ENCODE measurements at places on chromosomes 3 and 15.

DNA sequence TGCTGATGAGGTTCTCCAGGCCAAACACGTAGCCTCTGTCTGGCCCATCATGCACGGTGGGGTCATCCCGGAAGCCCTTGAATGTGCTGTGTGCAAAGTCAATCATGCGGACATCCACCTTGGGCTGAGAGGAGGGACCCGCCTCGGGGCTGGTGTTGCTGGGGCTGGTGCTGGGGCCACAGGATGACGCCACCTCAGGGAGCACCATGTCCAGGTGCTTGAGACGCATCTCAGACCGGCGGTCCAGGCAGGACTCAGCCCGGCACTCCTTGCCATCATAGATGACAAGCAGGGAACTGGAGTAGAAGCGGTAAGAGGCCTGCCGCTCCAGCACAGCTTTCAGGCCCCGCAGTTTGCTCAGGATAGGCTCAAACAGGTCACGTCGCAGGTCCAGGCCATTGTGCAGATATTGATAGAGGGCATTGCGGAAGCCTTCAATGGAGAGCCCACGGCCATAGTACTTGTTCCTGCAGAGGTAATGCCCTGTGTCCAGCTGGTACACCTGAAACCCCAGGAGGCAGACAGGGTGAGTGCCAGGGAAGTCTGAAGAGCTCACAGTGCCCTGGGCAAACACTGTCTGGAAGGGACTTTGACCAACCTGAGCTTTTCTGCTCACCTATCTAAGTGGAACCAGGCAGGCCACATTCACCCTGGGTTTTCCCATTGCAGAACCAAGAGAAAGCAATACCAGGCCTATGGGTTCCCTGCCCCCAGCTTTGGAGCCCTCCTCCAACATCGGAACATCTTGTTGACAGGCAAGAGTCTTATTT lies 3.6 kb upstream of the GMPPB start:
- DNase-seq = no peak

- no peak for DNase-seq
Observed at GRCh38 chr15:72092006-72092405, 25.9 kb downstream of the MYO9A start.

DNA sequence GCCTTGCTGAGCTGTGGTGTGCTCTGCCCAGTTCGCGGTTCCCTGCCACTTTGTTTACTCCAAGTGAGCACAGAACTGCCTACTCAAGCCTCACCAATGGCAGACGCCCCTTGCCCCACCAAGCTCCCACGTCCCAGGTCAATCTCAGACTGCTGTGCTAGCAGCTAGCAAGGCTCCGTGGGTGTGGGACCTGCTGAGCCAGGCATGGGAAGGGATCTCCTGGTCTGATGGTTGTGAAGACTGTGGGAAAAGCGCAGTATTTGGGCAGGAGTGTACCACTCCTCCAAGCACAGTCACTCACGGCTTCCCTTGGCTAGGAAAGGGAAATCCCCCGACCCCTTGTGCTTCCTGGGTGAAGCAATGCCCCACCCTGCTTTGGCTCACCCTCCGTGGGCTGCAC lies 45.0 kb downstream of the SLC12A6 start:
- DNase-seq = no peak

GRCh38 chr3:150747886-150748683 lies 14.9 kb downstream of the SIAH2 start:
- no peak for DNase-seq

GRCh38 chr3:94481226-94481898 lies 418.5 kb downstream of the NSUN3 start:
- DNase-seq = no peak

DNA sequence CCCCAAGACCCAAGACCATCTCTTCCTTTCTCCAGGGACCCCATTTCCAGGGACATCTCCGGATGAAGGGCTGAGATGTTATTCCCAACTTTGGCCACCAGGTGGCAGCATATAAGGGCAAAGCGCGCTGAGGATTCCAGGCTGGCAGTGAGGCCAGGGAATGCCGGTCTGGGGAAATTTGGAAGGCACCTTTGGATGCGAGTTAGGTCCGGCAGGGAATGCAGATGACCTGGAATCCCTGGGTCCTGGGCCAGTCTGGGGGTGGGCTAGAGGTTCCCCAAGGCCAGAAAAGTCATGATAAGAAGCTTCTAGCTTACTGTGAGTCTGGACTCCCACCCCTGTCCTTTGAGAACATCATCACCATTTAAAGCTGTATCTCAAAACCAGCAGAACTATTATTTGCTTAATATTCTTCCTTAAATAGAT lies 1.6 kb upstream of the CHST13 start:
- DNase-seq = peak; percentile 8

DNA sequence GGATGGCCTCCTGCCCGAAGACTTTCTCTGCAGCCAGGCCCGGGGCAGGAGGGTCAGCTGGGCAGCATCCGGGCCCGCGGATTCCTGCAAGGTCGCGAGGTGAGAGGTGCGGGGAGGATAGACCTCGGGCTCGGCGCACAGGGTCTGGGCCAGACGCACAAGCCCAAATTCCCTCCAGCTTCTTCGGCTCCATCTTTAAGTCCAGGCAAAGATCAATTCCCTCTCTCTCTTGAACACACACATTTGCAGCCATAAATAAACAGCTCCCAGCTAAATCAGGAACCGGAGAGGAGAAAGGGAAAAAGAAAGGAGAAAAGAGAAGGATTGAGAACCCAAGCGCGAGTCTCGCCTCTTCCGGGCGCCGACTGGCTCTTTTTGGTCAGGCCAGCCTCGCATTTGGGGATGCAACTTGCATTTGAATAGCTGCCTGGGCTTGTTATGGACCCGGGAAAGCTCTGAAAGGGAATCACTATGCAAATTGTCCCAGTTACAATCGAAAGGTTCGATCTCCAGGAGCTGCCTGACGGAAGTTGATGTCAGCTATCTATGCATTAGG lies 14.5 kb upstream of the ONECUT1 start:
- no peak for DNase-seq

DNA sequence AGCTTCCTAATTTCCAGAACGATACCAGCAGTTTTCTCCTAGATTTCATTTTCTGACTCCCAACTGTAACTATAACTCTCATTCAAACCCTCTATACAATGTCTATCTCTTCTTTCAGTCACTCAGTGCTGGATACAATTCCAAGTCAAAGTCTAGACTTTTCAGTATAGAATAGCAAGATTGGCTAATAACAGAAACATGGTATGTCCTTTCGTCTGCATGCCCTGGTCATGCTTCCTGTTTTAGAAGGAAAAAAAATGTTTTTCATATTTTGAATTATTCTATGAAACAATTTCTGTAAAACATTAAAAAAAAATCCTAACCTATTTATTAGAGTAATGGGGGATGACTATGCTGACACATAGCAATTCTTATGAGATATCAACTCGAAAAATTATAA lies 180.0 kb downstream of the KCNAB1 start:
- no peak for DNase-seq

- DNase-seq = no peak
Observed at GRCh38 chr3:118229196-118229595, 805.5 kb downstream of the IGSF11 start.

DNA sequence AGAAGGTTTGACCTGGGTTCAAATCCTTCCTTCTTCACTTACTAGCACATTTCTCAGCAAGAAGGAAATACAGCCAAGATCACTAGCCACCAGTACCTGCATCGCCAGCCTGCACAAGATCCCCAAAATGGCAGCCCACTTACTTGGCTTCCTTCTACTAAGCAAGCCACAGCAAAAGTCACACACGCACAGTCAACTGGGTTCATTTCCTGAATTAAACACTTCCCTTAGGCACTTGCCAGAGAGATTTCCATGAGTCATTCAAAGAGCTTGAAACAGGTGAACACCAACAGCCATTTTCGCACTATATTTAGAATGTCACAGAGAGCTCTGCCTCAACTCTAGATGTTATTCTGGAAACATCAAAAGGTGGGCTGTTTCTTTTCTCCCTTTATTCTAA lies 42.6 kb downstream of the MGLL start:
- DNase-seq = no peak

DNA sequence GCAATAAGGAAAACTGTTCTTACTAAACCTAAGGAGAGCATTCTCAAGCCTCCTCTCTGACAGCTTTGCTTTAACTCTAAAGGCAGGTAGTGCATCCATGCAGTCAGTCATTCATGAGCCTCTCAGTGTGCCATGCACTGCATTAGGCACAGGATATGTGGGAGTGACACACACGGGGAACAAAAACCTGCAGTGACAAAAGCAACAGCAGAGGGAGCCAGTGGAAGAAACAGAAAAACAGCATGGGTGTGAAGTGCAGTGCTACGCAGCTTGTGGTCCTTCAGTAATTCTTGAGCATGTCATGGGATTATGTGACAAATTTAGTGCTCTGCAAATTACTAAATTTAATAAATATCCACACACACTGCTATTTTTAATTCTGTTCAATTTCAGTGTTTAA lies 230.7 kb downstream of the BBX start:
- DNase-seq = no peak

DNA sequence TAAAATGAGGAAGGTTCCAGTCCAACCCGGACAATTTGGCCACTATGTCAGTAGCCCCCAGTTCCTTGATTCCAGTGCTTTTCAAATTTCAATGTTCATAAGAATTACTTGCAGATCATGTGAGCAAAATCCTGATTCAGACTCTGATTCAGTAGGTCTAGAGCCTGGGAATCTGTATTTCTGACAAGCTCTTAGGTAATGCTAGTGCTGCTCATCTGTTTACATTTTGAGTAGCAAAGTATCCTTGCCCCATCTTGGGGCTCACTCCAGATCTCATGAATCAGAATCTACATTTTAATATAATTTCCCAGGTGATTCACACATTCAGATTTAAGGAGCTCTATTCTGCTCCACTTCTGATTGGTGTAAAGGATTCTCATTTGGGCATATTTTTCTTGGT lies 142.0 kb downstream of the NAALADL2 start:
- no peak for DNase-seq
